ENCODE measurements at places on chromosomes 11 and 22.

DNA sequence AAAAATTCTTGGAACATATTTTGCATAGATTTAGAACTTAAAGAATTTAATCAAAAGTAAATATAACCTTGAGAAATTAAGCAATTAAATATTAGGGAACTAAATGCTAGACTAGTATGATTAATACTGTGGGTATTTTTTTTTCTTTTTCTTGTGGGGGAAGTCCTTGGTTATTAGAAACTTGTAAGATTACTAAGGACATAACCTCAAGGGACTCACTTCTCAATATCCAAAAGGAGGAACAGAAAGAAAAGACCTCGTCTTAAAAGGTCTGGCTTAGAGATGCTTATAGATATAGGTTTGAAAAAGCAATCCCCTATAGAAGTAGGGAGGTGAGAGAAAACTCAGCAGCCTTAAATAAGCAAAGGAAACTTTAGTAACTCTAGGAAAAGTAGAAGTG is 368.5 kb downstream of the INSC start:
- no peak for DNase-seq

DNA sequence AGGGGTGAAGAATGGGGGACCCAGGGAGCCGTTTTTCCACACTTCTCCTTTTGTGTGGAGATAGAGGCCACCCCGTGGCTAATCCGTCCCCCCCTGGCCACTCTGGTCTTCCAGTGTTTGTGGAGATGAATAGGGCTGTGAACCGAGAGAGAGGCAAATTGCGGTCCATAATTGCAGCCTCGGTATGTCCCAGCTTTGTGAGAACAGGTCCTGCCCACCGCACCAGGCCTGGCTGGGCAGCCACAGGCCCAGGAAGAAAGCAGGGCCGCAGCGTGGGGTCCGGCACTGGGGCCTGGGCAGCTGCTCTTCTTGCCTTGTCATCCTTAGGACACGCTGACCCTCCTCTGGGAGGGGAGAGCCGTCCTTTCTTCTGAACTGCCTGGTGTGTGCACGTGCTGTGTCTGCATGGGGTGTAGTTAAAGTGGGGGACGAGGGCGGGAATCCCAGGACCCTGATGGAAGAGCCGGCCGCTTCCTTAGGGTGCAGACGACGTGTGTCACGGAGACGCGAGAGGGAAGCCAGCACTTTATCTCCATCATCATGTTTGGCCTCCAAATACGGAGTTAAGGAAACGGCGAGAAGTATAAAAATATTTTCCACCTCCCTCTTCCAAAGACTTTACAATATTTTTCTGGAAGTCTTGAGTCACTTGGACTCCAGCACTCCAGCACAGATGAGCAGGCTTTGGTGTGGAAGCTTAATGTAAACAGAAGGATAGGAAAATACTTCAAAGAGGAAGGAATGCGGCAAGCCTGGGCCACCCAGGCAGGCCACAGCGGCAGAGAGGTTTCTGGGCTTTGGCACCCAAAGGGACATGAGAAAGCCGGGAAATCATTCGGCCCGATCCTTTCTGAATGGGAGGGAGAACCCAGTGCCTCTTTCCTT is 1248.4 kb downstream of the BRD1 start:
- no peak for DNase-seq

- DNase-seq = no peak
These were observed 16.4 kb downstream of the STX3 start for GRCh38 chr11:59771605-59772004.

DNA sequence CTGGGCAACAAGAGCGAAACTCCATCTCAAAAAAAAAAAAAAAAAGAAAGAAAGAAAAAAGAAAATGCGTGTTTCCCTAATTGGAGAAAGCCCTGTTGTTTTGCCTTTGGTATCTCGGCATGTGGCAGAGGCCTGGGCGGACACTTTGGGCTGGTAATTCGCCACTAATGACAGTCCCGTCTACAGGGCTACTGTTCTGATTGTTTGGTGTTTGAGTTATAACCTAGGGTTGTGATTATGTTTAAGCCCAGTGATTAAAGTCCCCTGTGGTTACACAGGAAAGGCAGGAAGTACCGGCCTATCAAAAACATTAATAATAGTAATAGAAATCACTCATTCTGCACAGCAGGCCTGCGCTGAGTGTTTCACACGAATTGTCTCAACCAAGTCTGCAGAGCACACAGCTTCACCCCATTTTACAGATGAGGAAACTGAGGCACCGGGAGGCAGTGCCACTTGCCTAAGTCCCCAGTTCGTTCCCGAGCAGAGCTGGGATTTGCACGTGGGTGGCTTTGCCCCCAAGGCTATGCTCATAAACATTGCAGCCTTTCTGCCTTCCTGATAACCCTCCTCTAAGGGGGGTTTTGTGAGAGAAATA is 39.1 kb upstream of the GRAMD4 start:
- no peak for DNase-seq

Measured in right renal pelvis (tissue), 4 donors.